Small intestine (tissue), 16 donors: ENCODE measurements at places on chromosomes 2 and 18.

GRCh38 chr2:63124218-63124617 lies 73.6 kb downstream of the OTX1 start:
- DNase-seq: no peak

DNA sequence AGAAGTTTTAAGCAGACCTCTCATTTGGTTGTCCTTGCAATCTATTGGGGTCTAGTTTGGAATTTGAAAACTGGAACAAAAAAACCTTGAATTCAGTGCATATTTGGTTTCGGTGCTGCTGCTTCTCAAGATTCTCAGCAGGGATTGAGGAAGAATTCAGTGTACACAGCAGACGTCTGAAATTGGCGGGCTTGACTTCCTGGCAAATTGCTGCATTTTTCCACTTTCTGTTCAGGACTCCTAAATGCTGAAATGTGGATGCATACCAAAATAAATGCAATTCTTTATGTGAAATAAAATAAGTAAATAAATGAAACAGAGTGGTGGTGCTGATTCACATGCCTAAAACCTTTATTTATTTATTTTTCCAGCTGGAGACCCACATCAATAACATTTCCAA lies 332.4 kb upstream of the KYNU start:
- DNase-seq: no peak

- DNase-seq: no peak
These were observed 285.1 kb downstream of the PRKCE start for GRCh38 chr2:45936623-45936979.

DNA sequence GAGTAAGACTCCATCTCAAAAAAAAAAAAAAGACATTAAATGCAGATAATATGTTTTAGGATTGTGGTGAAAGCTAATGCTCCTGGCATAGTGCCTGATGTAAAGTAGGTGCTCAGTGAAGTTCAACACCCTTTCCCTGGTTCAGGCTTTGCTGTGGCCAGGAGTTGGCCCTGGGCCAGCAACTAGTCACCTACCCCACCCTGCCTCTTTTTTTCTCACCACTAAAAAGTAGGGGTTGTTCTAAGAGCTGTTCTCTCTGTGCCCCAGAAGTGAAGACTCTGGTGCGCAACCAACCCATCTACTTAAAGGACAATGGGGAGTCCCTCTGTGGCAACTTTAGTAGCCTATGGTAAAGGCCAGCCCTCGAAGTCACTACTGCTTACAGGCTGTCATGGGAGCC lies 75.9 kb downstream of the DNMT3A start:
- no peak for DNase-seq

DNA sequence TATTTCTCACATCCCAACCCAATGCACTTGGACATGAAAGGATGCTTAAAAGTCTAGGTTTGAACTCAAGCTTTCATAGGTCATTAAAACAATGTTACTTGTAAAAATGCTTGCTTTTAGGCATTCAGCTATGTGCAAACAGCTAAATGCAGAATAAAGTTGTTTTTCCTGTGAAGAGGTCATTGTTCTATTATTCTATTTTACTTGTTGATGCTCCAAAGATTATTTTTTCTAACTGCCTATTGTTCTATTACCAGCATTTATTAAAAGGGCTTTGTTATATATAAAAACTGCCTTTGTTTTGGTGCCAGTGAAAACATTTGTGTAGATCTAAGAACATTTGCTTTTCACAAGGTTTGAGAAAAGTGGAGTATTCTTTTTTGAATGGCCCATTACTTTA lies 49.4 kb downstream of the TMEM178A start:
- no peak for DNase-seq

DNA sequence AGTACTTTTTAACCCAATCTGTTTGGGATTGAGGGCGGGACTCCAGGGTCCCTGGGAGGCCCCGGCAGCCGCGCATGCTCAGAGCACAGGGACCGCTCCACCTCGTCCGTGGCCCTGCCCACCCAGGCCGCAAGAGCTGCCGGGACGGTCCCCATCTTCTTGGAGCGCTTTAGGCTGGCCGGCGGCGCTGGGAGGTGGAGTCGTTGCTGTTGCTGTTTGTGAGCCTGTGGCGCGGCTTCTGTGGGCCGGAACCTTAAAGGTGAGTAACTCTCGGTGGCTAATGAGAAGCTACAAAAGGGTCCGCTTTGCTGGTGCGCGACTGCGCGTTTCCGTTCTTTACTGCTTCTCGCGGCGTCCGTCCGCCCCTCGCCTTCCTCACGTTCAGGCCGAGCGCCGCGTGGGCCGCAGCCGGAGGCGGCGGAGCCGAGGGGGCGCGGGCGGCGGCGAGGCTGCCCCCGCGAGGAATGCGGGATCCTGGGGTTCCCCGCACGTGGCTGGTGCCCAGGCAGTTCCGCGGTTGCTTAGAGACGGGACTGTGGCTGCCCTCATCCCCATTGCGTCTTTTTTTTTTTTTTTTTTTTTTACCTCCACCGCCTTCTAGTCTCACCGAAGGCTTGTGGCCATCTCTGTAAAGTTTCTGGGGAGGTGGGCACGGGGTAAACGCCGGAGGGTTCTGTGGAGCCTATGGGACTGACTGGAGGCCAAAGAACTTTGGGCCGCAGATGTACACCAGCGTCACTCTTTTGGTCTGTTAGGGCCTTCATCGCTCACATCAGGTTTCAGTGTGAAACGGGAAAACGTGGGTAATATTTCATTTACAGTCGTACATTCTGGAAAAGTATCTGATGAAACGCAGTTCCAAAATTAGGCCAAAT lies at the start of gene SSB:
SSB (plus strand) TSS at position 154 of the 875 bp plus-strand sequence. CDS start 2,090 bp downstream, outside the sequence.
- peak; percentile 89 for DNase-seq

DNA sequence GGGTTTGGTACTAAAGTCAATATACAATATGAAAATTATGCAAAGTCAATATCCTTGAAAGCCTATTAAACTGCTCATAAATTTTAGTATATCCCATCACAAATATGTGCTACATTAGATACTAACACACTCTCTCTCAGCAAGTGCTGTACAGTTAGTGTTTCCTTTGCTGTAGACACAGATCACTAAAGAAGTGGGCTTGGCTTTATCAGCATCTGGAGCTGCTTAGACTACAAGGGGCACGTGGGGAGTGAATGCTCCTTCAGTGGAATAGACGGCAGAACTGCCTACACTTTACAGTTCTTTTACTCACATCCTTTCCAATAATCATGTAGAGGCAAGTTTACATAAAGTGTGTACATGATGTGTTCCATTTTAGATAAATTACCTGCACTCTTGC lies 26.0 kb upstream of the EFEMP1 start:
- no peak for DNase-seq

DNA sequence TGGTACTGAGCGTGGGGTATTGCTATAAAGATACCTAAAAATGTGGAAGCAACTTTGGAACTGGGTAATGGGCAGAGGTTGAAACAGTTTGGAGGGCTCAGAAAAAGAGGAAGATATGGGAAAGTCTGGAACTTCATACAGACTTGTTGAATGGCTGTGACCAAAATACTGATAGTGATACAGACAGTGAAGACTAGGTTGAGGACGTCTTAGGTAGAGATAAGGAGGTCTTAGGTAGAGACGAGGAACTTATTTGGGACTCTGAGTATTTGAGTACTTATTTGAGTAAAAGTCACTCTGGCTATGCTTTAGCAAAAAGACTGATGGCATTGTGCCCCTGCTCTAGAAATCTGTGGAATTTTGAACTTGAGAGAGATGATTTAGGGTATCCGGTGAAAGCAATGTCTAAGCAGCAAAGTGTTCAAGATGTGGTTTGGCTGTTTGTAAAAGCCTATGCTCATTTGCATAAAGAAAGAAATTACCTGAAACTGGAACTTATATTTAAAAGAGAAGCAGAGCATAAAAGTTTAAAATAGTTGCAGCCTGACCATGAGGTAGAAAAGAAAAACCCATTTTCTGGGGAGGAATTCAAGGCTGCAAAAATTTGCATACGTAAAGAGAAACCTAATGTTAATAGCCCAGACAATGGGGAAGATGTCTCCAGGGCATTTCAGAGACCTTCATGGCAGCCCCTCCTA lies 219.6 kb downstream of the PDE1A start:
- no peak for DNase-seq

- peak; percentile 18 for DNase-seq
These were observed 137.2 kb upstream of the KCTD1 start for GRCh38 chr18:26685438-26686157.

DNA sequence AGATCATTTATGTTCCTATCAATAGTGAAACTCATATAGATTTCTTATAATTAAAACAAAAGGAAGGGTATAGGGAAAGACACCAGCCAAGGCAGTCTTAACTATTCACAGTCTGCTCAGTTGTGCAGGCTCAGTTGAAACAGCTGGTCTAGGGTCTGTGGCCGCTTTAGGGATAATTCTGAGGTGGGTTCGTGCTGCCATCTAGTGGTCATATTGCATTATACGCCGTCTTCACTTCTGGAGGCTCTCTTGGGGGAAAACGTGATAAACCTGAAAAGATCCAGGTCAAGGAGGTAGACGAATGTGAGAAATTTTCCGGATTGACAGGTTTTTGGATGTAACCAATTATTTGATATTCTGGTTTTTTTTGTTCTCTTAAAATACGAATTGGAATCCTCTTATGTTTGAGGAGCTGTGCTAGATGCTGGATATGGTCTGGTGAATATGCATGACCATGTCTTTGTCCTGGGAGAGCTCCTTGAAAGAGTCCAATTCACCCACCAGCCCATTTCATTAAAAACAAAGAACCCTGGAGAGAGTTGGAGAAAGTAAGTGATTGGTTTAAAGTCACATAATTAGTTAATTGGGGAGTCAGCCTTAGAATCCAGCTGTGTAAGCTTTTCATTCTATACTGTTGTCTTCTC lies 492.4 kb downstream of the PLCL1 start:
- DNase-seq: peak; percentile 58

DNA sequence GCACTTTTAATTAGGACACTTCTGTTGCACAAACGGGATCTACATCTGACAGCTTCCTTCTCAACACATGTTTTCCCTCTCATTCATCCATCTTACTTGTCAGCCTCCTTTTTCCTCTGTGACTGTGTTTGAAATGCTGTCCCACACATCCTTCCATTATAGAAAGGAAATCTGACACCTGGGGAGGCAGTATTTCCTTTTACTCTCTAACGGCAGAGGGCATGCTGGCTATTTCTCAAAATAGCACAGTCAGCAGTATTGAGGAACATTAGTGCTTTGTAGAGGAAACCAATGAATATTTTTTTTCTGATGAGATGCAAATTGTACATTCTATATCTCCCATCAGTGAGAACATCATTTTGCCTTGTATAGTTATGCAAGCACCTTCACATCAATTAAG lies 668.7 kb downstream of the SLC4A3 start:
- DNase-seq: no peak

DNA sequence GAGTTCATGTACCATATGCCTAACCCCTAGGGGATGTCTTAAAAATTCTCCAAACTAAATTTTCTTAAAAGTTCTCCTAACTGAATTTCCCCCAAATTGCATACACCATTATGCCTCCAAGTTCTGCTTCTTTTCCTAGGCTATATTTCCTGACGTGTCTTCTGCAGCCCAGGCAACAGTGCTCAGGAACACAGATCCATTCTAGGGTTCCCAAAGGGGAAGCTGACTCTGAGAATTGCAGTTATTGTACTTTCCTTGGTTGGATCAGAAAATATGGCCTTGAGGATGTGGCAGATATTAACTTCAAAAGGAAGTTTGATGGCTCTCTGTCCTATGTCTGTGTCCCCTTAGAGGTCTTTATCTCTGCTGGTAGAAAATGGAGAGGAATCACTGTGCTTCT lies 124.3 kb downstream of the TMEM17 start:
- DNase-seq: no peak
